T-helper 2 cell treated with Interferon-gamma antibody and Interleukin-4, amounts not matched to agents 5 μg/mL and 100 μg/mL, for 36 hours (primary cell): ENCODE measurements at places on chromosomes 5 and 9.

DNA sequence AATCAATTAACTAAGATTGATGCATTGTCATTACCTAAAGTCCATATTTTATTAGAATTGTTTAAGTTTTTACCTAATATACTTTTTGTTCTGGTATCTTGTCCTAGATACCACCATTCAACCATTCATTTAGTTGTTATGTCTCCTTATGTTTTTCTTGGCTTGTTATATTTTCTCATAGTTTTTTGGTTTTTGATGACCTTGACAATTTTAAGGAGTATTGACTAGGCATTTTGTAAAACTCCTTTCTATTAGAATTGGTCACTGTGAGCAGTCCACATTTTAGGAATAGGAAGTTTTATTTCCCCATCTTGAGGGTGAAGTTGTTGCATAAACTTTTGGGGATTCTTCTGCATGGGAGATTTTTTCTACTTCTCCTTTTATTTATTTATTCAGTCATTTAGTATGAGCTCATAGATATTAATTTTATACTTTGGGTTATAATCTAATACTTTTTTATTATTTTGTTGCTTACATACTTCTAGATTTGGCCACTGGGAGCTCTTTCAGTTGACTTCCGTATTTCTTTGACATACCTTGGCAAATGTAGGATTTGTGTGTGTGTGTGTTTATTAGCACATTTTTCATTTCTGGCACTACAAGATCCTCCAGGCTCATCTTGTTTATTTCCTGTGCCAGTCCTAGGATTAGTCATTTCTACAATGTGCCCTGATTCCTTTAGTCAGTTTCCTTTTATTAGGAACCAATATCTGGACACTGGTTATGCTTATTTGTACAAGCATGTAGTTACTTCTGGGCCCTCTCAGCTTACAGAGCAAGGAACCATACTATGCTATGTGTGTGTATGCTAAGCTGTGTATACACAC, 134.9 kb upstream of the CDKN2B start:
- no peak for DNase-seq

DNA sequence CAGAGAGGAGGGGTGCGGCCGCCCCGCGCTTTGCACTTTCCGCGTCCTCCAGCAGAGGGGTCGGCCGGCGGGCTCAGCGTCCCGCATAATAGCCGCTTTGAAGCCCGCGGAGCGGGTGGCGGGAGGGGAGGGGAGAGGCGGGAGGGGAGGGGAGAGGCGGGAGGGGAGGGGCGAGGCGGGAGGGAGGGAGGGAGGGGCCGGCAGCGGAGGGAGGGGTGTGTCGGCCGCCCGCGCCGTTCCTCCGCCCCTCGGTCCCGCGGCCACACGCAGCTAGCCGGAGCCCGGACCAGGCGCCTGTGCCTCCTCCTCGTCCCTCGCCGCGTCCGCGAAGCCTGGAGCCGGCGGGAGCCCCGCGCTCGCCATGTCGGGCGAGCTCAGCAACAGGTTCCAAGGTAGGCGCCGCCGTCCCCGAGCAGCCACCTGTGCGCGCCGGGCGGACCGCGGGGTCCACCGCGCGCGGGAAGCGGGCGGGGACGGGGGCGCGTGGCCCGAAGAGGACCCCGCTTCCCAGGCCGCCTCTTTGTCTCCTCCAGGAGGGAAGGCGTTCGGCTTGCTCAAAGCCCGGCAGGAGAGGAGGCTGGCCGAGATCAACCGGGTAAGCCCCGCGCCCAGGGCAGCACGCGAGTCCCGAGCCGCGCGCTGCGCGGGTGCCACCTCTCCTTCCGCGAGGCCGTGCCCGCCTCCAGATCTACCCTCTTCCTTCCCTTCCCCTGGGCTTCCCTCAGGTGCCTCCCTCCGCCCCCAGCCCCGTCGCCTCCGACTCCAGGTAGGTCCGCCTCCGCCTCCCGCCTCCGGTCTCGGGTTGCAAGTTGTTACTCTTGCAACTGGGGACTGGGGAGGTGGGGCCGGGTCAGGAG, at the start of gene AIF1L:
TSS of gene AIF1L (plus strand) at position 263 of the 857 bp plus-strand sequence. CDS start at position 362, 99 bp downstream.
- no peak for DNase-seq

GRCh38 chr9:133882849-133883755, 109.0 kb downstream of the VAV2 start:
- DNase-seq, result no peak

GRCh38 chr5:180283026-180283615, 8.8 kb downstream of the MAPK9 start:
- no peak for DNase-seq

DNA sequence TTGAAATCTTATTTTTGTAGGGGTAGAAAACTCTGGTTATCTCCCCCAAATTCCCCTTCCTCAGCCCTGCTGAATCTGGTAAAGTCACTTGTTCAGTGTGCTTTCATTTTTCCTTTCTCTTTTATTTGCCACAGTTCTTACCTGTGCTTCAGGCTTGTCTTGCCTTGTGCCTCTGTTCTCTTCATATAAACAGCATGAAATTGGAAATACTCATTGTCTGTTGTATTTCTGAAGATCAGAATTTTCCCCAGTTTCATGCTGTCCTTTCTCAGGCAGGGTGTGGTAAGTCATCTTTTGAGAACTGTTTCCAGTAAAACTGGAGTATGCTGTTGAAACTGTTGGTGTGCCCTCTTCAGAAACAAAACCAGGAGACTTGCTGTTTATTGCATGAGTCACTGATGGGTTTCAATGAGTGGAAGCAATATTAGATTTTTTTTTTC, 7.0 kb downstream of the PAM start:
- DNase-seq, result no peak

DNA sequence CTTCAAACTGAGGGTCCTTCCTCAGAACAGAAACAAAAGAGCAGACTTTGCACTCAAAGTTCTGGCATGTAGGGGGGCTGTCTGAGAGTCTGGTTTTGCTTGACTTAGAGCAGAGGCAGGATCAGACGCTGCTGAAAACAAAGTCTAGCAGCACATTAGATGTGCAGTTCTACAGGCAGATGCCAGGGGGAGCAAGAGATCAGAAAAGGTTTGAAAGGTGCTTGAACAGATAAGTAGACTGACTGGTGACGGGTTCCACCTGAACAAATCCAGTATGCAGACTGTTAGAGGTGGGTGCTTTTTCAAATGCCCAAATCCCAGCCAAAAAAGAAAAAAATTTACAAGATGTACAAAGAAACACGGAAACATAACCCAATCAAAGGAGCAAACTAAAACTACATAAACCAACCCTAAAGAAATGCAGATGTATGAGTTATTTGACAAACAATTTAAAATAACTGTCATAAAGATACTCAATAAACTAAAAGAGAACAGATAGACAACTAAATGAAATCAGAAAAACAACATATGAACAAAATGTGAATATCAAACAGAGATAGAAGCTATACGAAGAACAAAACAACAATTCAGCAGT, 194.7 kb upstream of the FREM1 start:
- peak; percentile 16 for DNase-seq

GRCh38 chr5:52854301-52854700, 66.6 kb downstream of the ITGA1 start:
- no peak for DNase-seq

GRCh38 chr9:88684845-88685244, 149.9 kb downstream of the NXNL2 start:
- DNase-seq, result no peak

DNA sequence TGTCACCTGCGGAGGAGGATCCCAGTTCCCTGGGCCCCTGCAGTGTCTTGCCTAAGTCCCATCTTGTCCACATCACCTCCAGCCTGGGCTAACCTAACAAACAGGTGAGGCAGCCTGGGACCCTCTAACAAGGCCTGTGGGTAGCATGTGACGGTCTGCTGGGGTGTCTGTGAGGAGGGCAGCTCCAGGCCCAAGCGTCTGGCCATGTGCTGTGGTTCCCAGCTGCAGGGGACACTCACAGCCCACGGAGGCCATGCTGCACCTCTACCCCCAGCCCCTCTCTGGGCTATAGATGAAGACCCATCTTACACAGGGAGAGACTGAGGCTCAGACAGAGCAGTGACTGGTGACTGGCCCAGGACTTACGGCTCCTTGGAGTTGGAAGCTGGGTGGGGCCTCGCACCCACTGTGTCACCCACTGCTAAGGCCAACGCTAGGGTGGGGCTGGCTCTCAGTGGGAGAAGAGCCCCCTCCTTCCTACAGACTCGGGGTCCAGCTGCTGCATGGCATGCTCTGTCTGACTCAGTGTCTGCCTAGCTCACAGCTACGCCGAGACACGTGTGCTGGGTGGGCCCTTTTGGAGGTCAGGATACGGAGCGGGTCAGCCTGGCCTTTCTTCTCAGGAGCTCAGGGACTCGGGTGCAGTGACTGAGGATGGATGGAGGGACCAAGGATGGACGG, 40.8 kb upstream of the RNF130 start:
- no peak for DNase-seq

GRCh38 chr9:129405827-129406213, 215.1 kb downstream of the C9orf50 start:
- no peak for DNase-seq

DNA sequence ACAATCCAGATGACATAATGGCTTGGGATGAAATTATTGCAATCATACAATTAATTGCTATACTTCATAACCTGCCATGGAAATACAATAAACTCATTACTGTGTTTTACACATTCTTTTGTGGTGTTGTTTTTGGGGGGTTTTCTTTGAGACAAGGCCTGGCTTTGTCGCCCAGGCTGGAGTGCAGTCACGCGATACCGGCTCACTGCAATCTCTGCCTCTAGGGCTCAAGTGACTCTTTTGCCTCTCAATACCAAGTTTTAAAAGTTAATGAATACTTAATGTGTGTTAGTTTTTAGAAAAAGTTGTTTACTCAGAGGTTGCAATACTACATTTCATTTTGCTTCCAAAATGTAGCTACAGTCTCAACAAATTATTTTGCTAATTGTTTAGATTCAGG, 598.4 kb downstream of the CHSY3 start:
- no peak for DNase-seq

- DNase-seq, result no peak
Observed at GRCh38 chr5:135303582-135304173, 95.4 kb downstream of the MACROH2A1 start.

- DNase-seq, result no peak
Observed at GRCh38 chr9:105449081-105449480, 1.2 kb downstream of the FSD1L start.

DNA sequence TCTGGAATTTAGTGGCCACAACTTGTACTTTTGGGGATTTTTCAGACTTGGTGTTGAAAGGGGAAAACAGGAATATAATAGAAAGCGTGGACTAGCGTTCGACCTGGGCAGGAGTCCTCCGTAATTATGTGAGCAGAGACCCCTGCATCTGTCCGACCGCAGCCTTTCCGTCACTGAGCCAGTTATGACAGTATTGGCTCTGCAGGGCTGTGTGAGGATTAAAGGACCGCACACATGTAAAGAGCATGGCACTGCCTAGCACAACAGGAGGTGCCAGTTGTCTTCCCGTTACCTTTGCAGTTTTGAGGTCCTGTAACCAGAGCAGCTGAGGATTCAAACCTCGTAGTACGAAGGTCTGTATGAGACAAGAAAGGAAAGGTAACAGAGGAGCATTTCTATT, 1.2 kb downstream of the B4GALT7 start:
- no peak for DNase-seq

DNA sequence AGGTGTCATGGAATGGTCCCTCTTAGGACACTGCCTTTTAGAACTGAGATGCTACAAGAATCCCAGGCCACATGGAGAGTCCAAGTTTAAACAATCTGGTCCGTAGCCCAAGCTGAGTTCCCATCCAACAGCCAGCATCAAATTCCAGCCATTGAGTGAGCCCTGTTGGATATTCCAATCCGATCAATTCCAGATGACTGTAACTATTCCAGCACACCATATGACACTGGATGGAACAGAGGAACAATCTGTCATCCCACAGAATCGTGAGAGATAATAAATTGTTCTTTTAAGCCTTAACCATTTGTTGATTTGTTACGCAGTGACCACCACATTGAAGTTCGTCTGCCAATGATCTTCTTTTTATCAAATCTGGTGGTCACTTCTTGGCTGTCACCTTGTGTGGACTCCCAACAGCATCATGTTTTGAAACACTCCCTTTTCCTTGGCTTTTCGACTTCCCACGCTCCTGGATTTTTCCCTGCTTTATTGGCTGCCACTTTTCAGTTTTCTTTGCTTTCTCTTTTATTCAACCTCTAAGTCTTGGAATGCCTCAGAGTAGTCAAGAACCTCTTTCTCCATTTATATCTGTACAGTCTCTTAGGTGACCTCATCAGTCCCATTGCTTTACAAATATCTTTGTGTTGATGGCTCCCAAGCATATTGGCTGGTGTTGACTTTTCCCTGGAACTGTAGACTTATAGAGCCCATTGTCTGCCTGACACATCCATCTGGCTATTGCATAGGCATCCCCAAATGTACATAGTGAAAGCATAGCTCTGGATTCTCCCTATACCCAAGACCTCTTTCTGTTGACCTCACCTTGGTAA, 46.1 kb downstream of the TNFSF15 start:
- no peak for DNase-seq

- DNase-seq, result no peak
Observed at GRCh38 chr5:150062216-150062922, 24.0 kb downstream of the CSF1R start.

DNA sequence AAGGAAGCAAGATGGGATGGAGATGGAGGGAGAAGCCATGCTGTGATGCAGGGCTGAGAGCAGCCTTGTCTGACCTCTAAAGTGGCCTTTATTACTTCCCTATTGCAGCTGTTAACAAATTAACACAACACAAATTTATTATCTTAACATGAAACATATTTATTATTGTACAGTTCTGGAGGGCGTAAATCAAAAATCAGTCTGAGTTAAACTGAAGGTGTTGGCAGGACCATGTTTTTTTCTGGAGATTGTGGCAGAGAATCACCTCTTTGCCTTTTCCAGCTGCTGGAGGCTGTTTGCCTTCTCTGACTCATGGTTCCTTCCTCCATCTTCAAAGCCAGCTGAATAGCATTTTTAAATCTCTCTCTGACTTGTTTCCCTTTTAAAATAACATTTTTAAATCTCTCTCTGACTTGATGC, 7.2 kb upstream of the MCC start:
- no peak for DNase-seq

GRCh38 chr5:127590156-127590722, 58.6 kb upstream of the CTXN3 start:
- no peak for DNase-seq

GRCh38 chr5:122310889-122311288, 1.1 kb upstream of the SNCAIP start:
- DNase-seq, result no peak

DNA sequence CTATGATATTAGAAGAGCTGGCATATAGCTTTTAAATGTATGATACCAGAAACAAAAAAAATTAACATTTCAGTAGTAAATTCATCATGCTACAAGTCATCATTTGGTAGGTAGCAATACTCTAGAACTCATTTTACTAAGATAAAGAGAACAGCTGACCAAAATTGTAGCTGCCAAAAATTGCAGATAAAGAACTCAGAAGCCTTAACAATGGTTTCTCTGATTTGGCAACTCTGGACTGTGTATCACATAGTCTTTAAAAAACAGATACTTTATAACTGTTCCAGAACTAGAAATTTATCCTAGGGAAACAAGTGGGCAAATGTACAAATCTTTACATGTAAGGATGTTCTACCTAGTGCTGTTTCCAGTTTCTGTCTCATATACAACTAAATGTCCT, 33.9 kb downstream of the ZFR start:
- DNase-seq, result no peak
